ENCODE measurements at places on chromosomes 4 and X. TPM values are rescaled to one million over a fixed set of nuclear protein-coding genes. Genes with fewer than 3 reads are reported as not detected.

Gene DTHD1
- total RNA-seq: not detected

Gene STAP1
- not detected for total RNA-seq

Gene CTAG1A
- total RNA-seq: not detected

Gene TNIP2
- 42.5 TPM for total RNA-seq

Gene CPE
- total RNA-seq: 1.6 TPM

Gene GCNA
- total RNA-seq: 1.2 TPM

Gene KDM6A
- 13.7 TPM for total RNA-seq

Gene RHOXF2
- total RNA-seq: not detected

Gene GAB3
- 0.76 TPM for total RNA-seq

All from A549 treated with DMSO at 1 μM for 4 hours (cell line).